Epithelial cell of prostate (primary cell): ENCODE measurements at places on chromosomes 1 and 21.

GRCh38 chr1:221994274-221994698 lies 252.4 kb upstream of the DUSP10 start:
- DNase-seq, result peak; percentile 34

GRCh38 chr1:182588500-182589396 lies at the start of gene RNASEL:
Gene RNASEL (minus strand): TSS chr1:182589256. CDS start chr1:182586806, 2,450 bp downstream.
- no peak for DNase-seq

DNA sequence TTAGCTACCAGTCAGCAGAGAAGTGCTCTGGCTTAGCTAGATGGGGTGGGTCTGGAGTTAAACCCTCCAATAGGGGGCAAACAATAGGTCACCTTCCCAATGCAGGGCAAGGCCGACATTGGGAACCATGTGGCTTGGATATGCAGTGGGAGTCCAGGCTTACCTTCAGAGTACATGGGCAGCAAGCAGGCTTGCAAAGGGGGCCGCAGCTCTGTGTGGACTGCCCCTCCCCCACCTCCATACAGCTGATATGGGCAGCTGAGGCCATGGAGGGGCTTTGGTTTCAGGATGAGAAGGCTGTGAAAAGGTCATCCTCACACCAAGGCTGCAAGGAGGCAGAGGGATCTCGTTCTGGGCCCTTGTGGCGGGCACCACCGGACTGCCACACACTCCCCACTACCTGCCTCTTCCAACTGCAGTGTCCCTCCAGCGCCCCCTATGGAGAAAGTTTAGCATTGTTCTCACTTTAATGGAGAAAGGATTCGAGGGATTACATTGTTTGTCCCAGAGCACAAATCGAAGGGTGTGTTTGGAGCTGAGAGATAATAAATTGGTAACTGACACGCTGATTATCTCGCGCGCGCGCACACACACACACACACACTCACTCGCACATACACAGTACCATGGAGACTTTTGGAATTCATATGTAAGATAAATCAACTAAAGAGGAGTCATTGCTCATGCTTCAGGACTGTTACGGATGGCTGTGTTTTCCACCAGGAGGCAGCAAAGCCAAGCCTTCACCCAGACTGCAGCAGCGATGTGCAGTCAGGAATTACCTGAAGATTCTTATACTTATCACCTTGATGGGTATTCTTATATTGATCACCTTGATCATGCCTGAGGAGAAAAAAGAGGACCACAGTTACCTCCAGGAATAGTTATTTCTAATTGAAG lies 7.0 kb upstream of the SMCP start:
- no peak for DNase-seq

- no peak for DNase-seq
These were observed 5.9 kb upstream of the PTPRF start for GRCh38 chr1:43524804-43525203.

DNA sequence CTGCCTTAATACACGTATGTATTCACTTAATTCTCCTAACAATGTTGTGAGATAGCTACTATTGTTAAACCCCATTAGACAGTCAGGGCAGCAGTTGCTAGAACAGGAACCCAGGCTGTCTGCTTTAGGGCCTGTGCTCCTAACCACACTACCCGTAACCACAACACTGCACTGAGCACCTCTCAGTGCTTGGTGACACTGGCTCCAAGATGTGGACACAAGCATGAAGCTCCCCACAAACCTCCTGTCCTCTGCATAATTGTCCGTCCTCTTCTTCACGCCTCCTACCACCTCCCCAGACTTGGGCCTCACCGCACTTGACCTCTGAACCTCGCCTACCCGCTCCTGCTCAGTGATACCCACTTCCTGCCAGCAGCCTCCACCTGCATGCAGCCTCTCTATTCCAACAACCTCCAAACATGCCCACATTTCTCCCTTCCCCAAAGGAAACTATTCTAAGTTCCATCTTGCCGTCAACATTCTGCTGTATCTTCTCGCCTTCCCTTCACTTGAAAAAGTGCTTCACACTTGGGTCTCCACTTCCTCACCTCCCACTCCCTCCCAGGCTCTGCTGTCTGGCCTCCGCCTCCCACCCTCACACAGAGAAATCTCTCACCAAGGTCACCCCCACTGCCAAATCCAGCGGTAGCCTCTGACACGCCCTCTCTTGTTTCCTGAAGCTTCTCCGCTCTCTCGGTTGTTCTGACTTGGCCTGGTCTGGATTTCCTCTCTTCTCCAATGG lies 14.6 kb upstream of the AHDC1 start:
- no peak for DNase-seq

DNA sequence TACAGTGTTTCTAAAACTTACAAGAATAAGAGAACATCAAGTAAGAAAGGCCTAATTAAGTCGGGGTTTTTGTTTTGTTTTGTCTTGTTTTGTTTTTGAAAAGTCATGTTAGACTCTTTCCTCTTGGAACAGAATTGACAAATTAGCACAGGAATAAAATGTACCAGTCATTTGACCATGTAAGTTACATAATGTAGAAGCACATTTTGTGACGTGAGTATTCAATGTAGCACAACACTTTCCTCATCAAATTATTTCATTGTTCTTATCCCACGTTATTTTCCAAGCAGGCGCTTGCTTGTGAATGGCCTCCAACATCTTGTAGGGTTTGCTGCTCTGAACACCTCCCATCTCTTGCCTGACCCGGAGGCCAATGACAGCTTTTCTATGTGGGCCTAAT lies 34.7 kb upstream of the DNASE2B start:
- DNase-seq, result no peak

GRCh38 chr1:153734396-153735089 lies 6.7 kb downstream of the INTS3 start:
- DNase-seq, result no peak

GRCh38 chr1:81232420-81232819 lies 568.3 kb upstream of the ADGRL2 start:
- DNase-seq, result no peak

DNA sequence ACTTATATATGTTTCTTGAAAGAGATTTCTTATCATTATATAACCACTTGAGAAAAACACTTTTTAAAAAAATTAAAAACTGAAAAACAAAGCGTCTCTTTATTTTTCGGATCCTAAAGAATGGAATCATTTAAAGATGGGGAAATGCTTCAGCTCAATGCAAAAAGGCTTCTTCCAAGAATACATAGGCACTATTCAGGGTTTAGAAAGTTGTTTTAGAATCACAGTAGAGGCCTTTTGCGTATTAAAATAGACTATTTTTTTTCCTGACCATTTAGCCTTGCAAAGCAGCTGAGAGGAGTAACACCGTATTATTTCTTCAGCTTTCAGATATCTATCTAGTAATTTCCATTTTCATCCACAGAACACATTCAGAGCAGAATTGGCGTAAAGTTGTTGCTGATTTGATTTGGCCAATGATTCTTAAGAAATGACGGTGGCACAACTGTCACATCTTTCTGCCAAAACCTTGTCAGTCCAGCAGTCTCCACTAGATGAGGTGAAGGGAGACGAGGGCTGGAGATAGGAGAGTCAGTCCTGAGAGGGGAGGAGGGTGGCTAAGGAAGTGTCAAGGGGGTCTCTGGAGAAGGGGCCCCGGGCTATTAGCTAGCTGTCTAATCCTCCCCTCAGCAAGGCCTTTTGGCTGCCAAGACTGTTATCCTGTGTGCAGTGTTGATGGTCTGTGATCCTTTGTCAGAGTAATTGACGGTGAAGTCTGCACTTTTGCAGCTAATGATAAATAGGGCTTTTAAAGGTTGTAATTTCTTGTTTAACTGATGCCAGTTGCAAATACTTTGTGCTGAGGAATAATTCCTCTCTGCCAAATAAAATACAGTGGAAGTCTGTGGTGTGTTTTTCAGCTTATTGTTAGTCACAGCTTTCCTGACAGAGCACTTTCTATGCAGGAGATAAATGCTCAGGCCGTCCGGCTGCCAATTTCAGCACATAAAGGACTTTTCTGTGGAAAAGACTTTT lies 34.7 kb downstream of the PRRX1 start:
- no peak for DNase-seq

DNA sequence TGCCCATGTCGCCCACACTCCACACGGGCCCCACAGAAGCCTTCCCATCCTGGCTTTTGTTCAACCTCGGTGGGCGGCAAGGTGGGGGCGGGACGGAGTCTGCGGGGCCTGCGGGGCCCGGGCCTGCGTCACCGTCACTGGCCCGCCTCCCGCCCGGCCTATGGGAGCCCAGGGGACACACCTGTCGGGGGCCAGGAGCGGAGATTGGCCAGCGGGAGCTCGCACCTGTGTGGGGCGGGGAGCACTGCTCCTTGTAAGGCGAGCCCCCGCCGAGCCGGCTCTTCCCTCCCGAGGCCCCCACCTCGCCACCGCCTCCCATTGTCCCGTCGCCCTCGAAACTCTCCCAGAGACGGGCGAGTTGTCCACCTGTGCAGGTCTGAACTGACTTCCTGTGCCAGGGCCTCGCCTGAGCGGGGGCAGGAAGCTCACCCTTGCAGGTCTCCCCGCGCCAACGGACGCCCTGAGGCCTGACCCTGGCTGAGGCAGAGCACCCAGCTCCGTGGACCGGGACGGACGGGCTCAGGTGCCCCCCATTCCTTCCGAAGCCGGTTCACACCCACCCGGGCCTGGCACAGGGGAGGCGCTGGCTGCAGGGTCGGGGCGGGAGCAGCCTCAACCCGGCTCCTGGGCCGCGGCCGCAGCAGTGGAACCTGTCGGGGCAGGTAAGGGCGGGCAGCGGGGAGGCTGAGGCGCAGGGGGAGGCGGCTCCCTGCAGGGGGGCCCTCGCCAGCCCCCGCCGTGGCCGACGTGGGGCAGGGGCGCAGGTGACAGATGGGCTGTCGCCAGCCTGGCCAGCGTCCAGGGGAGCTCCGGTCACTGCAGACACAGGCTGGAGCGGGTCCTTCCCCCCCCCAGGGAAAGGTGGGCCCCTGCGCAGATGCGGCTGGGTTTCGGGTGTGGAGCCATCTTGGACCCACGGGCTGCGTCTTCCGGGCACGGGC lies 10.8 kb upstream of the TTLL10 start:
- DNase-seq, result peak; percentile 43

DNA sequence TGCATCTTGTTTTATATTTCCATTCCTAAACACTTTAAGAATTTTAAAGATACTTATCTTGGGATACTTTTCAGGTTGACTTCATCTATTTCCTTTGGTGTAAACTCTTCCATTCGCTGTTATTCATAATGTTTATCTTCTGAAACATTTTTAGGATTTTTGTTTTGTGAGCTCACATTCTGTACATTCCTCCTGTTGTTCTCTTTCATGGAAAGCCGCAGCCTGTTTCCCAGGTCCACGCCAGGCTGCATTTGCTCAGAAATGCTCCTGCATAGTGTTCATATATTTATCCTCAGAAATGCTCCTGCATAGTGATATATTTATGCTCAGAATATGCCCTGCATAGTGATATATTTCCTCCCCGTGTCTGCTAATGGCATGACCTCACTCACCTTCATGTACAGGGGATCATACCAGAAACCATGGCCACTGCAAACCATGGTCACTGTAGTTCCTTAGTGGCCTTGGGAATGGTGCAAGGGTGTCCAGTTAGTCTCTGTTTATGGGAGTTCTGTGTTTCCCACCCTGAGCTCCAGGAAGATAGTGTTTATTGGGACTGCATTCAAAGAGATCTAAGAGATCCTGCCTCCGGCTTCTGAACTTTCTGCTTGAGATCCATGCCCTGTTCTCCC lies 153.9 kb upstream of the GREM2 start:
- no peak for DNase-seq
